Right cardiac atrium (tissue), 5 donors: ENCODE measurements at places on chromosomes 1 and 21. TPM values are rescaled to one million over a fixed set of nuclear protein-coding genes. Genes with fewer than 3 reads are reported as not detected.
A peak's percentile ranks its signal among the peaks of the same experiment; 100 is the strongest.

FCGR1A gene
- total RNA-seq, result 2.0 TPM

RXFP4 gene
- total RNA-seq, result not detected

VASH2 gene
- total RNA-seq, result 1.0 TPM

CD244 gene
- total RNA-seq, result 2.3 TPM

DNA sequence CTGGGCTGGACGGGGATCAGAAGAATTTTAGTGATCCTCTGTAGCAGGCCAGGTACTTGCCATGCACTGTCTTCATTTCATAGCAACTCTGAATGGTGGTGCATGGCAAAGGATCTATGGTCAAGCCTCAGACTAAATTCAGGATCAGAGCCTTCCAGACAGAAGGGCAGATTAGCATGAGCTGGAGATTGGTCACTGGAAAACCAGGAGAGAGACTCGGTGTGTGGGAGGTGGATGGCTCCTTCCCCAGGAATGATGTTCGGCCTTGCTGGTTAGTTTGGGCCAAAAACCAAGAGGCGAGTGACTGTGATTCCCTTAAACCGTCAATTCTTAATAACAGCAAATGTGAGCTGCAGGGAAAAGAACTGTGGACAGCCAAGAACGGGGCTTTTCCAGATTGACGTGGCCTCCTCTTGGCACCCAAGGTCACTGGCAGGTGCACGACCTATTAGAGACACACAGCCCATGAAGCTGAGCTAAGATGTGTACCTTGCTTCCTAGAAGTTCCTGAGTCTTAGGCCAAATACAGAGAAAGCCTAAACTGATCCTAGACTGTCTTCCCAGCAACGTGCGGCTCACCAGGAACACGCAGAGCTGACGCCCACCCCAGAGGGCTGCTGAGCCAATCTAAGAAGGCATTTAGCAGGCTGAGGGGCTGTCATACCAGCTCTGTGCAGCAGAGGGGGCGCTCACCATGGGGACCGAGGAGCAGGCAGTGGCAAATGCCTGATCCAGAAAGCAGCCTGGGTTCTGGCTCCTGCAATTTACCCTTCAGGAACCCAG lies 18.5 kb downstream of the ALDH4A1 start:
- DNase-seq, result peak; percentile 92

- no peak for DNase-seq
Measured at GRCh38 chr21:37811711-37812110, 104.5 kb downstream of the KCNJ6 start.

- no peak for DNase-seq
Measured at GRCh38 chr1:201647722-201648065, 108.8 kb downstream of the NAV1 start.

- no peak for DNase-seq
Measured at GRCh38 chr1:87796471-87796901, 467.8 kb downstream of the LMO4 start.

DNA sequence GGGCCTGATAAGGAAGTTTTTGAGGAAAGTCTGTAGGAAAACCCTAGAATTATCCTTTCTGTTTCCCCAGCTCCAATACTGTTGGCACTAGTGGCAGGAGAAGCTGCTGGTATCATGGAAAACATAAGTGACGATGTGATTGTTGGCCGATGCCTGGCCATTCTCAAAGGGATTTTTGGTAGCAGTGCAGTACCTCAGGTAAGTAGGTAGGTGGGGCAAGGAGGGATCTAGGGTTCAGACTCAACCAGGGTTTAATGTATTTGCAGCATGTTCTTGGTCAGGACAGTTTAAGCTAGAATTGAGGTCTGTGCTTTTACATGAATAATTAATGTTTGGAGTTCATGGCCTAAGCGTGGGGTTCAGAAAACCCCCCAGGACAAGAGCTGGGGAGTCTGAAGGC lies 62.1 kb downstream of the KDM1A start:
- DNase-seq, result no peak
